ENCODE measurements at places on chromosomes 4 and X.

DNA sequence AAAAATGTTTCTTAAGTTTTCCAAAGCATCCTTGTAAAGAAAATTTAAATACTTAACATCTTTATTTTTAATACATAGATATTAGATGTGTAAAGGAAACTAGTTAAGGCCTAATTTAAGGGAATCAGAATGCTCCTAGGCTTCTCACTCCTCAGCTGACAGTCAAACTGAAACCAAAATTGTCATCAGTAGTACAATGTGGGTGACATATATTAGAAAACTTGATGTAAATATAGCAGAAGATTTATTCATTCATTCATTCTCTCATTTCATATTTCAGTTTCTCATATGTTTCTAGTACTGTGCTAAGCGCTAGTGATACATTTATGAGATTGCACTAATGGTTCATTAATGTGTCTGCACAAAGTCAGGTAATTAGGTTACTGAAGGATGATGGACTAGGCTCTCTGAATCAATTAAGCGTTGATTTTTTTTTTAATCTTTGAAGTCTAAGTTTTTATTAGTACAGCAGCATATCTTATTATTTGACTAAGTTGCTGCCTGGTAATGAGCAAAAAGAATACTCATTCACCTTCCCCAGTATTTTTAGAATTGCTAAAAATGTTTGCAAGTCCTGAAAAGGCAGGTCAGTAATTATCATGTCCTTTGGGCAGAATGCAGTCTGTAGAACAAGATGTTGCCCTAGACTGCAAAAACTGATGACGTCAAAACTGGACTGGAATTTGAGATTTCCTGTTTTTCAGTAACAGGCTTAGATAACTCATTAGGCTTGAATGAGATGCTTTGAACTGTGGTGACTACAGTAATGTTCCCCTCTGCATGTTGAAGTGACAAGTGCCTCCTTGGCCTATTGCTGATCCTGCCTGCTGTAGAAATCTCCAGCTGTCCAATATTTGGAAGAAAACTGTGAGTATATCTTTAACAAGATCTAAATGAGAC is 128.7 kb downstream of the ARHGAP24 start:
- no peak for DNase-seq

DNA sequence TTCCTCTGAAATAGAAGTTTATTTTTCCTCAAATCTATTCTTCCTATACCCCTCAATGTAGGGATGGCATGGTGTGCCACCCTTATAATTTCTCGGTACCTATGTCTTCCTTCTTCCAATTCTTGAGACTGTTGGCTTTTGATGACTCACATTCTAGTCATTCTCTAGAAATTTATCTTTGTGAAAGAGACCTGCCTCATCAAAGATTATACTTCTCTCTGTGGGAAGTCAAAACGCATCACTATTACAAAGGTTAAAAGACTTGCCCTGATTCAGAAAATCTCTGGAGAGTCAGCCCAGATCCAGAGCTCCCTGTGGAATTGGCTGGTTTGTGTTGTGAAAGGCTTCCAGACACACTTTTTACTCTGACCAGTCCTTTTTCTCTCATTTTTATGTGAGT is 65.9 kb upstream of the FSTL5 start:
- DNase-seq = no peak

- no peak for DNase-seq
Observed at GRCh38 chr4:1171311-1172227, 814 bp downstream of the SPON2 start.

DNA sequence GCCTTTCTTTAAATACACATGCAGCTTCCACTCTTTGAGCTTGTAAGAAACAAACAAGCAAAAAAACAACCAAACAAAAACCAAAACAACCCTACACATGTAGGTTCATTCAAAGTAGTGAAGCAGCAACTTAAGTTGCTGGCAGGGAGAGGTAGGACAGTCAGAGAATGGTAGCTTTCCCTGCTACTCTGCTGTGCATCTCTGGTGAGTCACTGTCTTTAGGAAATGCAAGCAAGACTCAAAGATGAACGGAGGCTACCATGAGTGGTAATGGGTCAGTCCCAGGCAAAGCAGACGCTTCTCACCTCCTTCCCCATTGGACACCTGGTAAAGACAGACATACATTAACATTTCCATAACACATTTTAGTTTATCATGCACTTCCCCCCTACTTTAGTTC is 43.2 kb downstream of the PGRMC2 start:
- no peak for DNase-seq

GRCh38 chrX:133645977-133646718 is 230.9 kb upstream of the GPC4 start:
- DNase-seq = no peak

GRCh38 chrX:79035421-79035820 is 90.2 kb downstream of the P2RY10 start:
- no peak for DNase-seq

DNA sequence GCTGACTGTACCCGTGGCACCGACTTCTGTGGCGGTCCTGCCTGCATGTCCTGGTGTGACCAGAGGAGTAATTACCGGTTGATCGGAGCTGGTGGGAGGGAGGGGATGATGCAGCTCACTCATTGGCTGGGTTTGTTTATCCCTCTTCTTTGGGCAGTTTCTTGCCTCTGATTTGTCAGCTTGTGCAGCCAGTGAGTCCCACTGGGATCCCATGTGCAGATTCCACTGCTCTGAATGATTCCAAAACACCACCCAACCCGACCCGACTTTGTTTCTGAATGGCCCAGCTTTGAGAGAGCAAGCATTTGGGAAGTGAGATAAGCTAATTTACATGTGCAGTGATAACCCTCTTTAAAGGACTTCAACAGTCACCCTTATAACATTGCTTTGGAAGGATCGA is 13.8 kb downstream of the FHDC1 start:
- no peak for DNase-seq

GRCh38 chrX:69034451-69034850 is 130.8 kb downstream of the PJA1 start:
- no peak for DNase-seq
